AG09319 (cell line): ENCODE measurements at places on chromosomes 2 and 18.

DNA sequence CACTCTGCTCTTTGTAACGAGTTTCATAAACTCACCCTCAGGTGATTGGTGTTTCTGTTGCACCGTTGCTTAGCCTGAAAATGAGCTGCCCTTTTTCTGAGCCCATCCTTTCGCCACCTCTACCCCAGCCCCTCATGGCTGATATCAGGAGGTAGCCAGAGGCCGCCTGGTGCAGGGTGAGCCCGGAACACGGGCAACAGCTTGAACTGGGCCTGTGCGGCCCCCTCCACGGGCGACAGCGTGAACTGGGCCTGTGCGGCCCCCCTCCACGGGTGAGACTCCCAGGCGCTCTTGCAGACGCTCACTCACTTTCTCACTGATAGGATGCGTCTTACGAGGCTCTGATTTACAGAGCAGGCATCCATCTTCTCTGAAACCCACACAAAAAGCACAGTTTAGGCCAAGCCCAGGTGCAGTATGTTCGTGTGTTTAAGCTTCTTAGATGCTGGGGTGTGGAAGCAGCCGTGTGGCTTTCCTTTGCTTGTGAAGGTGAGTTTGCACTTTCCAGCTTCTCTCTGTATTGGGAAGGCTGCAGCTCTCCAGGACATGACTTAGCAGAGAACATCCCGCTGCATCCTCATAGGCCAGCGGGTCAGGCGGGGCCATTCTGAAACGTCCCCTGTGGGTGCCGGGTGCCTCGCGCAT, 83.5 kb downstream of the NFATC1 start:
- no peak for DNase-seq

- DNase-seq: no peak
These were observed 36.4 kb upstream of the SLC14A1 start for GRCh38 chr18:45687621-45688020.

GRCh38 chr18:13676471-13676870, 49.9 kb downstream of the FAM210A start:
- no peak for DNase-seq

DNA sequence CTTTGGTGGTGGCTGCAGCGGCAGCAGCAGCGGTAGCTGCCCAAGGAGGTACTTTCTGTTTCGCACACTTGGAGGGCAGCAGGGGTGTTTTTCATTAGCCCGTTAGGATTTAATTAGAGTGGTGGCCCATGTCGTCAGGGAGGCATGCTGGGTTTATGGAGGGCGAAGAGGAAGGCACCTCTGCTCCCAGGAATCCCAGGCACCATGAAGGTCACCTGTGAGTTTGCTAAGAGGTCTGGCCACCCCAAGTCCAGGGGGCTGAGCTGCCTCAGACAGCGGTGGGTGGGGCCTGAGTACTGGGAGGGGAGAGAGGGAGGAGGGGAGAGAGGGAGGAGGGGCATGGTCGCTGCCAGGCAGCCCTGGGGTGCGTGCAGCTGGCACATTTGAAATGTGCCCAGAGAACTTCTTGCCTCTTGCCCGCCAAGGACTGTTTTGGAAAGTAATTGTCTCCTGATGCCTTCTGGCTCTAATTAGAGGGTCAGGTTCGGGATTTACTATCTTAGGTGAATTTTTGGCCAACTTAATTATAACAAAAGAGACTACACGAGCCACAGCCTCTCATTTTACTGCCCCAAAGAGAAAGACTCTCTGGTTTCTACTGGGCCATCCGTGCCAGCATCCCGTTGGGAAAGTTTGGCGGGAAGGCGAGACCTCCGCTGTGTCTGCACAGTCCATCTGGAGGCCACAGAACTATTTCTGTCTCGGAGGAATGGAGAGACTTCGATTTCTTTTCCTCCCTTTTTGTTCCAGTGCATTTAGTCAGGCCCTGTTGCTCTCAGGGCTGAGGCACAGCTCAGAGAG, 62.0 kb downstream of the GLI2 start:
- DNase-seq: no peak

DNA sequence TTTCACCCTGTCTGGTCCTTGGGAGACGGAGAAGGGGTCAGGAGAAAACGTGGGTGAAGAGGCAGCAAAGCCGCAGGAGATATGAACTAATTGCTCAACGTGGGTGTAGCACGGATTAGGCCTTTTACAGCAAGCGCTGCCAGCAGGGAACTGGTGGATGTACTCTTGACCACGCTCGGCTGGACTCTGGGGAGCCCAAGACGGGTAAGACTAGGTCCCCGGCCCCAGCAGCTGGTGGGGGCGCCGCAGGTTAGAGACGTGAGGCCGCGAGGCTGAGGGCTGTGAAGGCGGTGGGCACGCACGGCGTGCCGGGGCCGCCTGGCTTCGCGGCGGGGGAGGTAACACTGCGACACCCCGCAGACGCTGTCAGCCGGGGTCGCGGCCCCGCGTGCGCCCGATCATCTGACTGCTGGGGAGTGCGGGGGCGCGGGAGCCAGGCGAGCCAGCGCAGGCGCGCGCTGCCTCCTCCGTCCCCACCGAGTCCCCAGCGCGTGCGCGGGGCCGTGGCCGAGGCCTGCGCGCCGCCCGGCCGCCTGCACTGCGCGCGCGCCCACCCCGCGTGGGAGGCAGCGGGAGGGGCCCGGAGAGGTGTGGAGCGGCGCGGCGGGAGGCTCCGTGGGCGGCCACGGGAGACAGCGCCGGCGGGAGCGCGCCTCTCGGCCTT, at the start of gene CLIP4:
CLIP4 (plus strand) TSS at position 470 of the 664 bp plus-strand sequence. CDS start 5,974 bp downstream, outside the sequence.
- DNase-seq: peak; percentile 20

DNA sequence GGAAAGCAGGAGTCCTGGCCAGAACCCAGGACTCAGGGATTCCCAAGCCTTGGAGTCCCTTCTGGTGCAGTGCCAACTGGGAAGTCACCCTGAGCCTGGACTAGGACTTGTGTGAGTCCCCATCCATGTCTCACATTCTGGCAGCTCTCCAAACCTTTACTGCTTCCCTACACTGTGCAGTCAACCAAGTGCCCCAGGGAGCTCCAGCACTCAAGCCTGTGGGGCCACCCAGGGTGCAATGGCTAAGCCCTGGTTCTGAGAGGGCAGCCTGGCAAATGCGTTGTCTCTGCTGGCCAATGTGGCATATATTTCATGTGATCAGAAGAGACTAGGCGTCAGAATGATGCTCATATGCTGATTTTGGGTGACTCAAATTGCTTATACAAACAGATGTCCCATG, 223.4 kb downstream of the SP3 start:
- DNase-seq: no peak

DNA sequence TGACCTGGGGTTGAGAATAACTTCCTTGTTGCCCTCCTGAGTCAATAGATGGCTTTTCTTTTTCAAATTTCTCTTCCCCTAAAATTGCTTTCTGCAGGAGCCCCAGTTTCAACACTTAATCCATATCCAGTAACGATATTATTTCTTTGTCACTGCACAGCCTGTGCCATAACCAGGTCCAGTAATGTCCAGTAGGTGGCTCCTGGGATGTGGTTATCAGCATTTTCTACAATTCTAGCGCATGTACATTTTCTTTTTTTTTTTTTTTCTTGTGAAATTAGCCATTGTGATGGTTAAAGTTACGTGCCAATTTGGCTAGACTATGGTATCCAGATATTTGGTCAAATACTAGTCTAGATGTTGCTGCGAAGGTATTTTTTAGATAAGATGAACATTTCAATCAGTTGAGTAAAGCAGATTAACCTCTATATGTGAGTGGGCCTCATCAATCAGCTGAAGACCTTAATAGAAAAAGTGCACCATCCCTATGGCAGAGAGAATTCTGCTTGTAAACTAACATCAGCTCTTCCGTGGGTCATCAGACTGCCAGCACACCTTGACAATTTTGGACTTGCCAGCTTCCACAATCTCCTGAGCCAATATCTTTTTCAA, 72.9 kb upstream of the SCG2 start:
- no peak for DNase-seq

DNA sequence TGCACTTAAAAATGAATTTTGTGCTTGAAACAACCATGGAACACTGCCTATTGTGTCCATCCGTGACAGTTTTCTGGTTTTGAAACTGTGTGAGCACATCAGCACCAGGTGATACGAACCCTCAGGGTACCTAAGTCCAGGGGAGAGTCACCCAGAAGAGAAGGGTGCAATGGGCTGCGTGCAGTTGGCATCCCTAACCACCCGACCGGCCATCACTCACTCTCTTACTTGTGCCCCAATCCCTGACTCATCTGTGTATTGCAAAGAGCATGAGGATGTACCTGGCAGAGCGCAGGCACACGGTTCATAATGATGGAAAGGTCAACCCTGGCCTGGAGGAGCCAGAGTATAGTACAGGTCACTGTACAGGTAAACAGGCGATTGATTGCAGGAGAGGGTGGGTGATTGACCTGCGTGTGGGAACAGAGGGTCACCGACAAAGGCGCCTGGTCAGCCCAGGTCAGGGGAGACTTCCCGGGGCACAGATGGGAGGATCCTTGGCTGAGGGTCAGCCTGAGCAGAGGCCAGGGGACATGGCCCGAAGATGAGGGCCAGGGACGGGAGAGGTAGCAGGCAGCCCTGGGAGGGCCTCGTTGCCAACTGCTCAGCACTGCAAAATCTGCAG, 160.3 kb downstream of the SEPTIN10 start:
- DNase-seq: no peak

DNA sequence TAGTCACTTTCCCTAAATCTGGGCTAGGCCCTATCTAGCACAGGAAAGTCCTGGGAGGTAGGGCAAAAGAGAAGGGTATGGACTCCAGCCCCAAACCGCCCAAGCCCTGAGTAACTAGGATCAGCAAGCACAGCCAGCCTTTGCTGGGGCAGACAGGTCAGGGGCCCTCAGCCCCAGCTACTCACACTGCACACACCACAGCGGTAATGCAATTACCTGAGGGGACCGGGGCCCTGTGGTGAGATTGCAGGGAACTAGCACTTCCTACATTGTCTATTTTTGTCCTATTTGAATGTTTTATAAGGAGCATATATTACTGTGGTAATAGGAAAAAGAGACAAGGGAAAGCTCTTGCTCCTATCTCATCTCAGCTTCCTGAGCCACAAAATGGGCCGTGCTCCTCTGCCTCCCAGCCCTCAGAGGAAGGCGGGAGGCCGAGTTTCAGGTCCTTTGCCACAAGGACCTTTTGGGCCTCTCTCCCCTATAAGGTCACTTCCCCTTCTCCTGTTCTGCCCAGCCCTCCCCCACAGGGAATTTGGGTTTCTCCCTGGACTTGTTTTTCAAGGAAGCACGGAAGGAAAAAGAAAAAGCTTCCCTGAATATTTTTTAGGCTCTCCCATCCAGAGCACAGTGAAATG, 20.5 kb downstream of the RAB11FIP5 start:
- no peak for DNase-seq

DNA sequence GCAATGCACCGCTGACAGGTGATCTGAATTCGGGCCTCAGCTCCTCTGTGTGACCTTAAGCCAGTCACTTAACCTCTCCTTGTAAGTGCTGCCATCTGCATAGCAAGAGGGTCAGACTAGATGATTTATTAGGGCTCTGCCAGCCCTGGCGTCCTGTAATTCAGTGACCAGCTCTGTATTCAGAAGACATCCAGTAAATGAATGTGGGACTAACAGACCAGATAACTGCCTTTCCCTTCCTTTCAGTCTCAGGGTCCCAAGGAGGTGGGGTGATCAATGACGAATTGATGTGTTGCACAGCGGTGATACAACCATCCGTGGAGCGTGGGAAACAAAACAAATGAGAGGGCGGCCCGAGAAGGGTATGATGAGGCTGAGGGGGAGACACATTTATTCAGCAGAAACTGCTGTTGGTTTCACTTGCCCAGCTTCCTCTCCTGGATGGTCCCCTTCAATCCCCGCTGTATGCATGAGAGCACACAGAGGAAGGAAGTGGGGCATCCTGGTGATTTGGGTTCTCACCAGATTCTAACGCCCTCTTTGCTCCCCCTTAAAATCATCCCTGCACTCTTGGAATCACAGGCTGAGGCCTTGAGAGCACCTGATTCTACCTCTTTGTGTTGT, 92.8 kb downstream of the VIT start:
- DNase-seq: no peak

GRCh38 chr2:192228685-192229084, 34.0 kb upstream of the TMEFF2 start:
- no peak for DNase-seq
